ENCODE measurements at places on chromosomes 16 and 17.

DNA sequence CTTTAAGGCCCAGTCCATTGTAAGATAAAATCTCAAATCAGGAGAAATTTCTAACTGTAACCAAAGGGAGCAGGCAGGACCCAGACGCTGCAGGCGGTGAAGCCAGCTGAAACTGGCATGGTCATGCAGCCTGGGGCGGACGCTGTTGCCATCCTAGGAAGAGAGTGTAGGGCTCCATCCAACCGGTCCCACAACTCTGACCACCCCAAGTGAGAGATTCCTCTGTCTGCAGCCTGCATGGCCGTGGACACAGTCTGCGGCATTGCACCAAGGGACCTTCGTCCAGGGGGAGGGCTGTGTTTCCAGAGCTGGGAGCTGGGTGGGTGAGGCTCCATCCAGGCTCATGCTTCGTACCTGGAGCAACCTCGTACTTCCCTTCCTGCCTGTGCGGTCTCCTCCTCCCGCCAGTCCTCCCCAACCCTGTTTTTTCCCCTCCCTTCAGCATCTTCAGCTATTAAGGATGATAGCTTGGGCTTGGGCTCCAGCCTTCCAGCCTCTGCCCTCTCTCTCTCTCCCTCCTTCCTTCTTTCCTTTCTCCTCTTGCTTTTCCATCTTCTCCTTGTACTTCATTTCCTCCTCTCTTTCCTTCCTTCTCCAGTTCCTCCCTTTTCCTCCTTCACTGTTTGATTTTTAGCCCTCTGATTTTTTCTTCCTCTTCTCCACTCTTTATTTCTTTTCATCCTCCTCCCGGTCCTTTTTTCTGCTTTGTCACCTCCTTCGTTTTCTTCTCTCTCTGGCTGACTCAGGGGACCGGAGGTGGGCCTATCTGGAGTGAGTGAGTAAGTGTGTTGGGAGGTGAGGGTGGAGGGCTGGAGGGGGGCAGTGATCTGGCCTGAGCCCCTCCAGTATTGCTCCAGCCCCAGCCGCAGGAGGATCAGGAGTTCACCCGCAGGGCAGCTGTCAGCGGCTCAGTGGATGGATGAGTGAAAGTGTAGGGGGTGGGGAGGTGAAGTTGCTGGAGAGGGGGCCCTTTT lies 17.0 kb upstream of the LHX1 start:
- DNase-seq, result no peak

DNA sequence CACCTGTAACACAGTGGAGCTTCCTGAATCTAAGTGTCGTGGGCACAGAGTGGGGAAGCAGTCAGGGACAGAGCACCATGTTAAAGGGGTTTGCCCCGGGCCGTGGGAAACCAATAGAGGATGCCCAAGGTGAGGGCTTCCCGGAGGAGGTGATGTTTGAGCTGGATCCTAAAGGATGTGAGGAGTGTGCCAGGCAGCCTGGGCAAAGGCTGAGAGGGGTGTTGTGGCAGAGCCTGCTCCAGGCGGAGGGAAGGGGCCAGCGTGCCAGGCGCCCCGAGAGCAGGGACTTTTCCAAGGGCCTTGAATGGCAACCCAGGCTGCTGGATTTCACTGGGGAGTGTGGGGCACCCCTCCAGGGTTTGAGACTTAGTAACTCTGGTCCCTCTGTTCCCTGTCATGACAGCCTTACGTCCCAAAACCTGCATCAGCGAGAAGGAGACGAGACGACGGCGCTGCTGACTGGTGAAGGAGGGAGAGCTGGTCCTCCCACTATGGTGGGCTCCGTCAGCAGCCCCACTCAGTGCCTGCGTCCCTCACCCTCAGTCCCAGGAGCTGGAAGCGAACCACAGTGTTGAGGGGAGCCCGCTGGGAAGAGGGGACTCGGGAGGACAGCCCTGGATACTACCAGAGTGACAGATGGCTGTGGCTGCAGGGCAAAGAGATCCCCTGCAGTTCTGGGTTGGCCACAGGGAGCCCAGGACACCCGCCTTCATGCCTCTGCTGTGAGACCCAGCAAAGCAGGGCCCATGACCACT lies 228.4 kb downstream of the KATNIP start:
- no peak for DNase-seq

GRCh38 chr16:84922351-84923120 lies 88.8 kb downstream of the ZDHHC7 start:
- DNase-seq, result no peak

GRCh38 chr17:12178644-12179330 lies 158.1 kb downstream of the MAP2K4 start:
- no peak for DNase-seq

- DNase-seq, result no peak
These were observed 276.2 kb upstream of the CCL2 start for GRCh38 chr17:33978889-33979288.

DNA sequence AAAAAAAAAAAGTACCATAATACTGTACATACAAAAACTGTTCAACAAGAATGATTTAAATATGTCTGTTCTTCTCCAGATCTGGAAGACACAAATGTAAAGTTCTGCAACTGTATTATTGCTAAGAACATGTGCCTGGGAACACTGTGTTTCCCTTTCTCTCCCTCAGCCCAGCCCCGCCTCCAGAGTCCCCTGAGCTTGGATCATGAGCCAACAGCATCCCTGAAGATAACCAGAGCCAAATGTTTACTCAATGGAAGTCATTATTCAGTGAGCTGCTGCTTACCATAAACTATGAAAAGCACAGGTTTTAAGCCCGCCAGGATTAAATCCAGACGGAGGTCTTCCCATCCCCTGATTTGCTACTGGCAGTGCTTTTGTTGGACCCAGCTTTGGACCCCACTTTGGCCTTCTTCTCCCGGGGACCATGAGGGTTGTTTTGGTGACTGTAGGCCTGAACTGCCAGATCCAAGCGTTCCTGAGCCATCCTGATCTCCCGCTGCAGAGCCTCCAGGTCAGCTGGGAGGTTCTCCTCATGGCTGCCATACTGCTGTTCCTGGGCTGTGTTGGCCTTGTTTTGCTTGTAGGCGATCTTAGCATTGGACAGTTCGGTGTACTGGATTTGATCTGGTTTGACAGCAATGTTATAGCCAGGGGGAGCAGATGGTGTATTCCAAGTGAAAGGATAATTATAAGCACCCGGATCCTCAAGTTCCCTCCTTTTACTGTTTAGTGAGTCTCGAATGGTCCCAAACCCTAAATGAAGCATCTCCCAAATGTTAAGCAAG lies 25.6 kb downstream of the GJC1 start:
- no peak for DNase-seq

DNA sequence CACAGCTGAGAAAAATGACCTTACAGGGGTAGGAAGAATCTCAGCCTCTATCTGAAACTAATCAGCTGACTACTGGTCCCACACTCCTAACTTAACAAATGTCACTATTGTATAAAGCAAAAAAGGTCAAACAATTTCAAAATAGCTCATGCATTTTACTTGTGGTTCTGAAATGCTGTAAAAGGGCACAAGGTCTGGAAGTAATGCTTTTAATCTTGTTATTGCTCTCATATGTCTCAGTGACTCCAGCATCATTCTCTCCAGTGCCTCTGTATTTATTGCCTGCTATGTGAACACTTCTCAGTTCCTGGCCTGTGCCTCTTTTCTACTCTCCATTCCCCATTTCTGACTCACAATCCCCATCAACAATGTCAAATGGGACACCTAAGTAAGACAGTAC lies 937.7 kb downstream of the CDH11 start:
- DNase-seq, result no peak

DNA sequence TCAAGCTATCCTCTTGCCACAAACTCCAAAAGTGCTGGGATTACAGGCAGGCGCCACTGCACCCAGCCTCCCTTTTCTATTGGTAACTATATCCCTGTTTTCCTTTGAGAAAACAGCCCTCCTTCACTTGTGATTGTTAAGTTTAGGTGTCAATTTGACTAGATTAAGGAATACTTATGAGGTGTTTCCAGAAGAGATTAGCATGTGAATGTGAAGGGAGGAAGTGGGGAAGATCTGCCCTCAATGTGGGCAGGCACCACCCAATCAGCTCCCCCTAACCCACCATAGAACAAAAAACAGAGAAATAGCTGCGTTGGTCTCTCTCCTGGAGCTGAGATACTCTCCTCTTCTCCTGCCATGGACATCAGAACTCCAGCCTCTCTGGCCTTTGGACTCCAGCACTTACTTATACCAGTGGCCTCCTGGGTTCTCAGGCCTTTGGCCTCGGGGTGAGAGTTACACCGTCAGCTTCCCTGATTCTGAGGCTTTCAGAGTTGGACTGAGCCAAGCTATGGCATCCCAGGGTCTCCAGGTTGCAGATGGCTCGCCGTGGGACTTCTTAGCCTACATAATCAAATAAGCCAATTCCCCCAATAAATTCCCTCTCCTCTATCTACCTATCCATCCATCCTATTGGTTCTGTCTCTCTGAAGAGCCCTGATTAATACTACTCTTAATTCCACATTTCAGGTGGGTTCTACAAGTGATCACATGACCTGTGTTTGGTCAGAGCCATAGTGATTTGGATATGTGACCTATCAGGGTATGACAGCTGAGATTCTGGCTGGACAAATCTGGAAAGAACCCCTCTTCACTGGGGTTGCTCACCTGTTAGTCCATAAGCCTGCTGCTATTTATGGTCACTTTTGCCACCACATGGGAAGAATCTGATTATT lies 12.0 kb upstream of the STAT3 start:
- no peak for DNase-seq

DNA sequence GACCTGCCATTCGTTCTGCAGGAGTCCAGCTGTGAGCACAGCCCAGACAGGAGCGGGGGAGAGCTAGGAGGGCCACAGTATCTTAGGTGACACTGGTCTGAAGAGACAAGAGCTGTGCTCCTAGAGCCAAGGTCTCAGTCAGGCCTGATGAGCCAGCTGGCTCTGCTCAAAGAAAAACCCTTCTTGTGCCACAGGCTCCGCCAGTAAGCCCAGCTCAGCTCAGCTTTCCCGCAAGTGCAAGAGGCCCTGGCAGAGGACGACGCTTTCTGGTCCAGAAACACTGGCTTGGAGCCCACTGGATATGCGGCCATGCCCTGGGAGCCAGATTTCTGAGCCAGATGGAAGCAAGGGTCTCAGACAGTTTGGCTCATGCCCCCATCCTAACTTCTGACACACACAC lies 23.9 kb downstream of the PEMT start:
- no peak for DNase-seq

DNA sequence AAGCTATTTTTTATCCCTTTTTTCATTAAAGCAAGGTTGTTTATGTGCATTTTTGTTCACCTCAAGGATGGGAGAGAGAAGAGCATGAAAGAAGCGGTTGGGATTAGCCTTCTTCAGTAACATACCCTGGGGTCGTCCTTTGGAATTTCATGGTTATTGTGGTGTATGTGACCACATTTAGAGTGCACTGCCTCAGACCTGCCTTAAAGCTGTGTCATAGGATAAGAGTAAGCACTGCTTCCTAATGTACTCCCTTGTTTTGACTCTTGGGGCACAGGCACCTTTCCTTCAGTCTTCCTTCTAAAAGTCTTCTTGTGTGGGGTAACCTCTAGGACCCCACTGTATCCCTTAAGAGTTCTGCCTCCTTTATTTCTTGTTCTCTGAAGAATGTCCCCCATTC lies 28.9 kb downstream of the TNRC6A start:
- no peak for DNase-seq

DNA sequence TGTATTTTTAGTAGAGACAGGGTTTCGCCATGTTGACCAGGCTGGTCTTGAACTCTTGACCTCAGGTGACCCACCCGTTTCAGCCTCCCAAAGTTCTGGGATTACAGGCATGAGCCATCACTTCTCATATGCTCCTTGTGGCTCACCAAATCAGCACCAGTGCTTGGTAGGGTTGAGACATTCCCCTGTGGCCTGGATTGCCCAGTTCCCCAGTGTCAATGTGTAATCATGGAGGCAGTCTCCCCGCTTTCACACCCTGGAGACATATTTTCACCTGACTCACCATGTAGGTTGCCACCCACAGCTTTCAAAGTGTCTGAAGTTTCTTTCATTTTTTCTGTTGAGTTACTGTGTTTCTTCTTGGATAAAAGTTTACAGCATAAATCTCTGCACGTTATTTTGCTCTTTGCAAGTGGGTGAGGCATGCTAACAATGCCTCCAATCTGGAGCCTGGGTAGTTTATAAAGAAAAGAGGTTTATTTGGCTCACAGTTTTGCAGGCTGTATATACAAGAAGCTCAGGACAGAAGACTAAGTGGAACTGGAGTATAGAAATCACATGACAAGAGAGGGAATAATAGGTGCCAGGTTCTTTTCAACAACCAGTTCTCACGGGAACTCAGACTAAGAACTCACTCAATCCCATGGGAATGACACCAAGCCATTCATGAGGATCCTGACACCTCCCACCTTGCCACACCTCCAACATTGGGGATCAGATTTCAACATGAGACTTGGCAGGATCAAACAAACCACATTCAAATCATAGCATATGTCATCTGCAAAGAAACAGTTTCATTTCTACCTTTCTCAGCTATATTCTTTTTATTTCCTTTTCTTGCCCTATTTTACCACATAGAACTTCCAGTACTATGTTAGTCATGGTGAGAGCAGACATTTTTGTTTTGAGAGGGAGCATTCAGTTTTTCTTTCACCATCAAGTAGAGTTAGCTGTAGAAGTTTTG lies 113.2 kb downstream of the PHKB start:
- peak; percentile 35 for DNase-seq

DNA sequence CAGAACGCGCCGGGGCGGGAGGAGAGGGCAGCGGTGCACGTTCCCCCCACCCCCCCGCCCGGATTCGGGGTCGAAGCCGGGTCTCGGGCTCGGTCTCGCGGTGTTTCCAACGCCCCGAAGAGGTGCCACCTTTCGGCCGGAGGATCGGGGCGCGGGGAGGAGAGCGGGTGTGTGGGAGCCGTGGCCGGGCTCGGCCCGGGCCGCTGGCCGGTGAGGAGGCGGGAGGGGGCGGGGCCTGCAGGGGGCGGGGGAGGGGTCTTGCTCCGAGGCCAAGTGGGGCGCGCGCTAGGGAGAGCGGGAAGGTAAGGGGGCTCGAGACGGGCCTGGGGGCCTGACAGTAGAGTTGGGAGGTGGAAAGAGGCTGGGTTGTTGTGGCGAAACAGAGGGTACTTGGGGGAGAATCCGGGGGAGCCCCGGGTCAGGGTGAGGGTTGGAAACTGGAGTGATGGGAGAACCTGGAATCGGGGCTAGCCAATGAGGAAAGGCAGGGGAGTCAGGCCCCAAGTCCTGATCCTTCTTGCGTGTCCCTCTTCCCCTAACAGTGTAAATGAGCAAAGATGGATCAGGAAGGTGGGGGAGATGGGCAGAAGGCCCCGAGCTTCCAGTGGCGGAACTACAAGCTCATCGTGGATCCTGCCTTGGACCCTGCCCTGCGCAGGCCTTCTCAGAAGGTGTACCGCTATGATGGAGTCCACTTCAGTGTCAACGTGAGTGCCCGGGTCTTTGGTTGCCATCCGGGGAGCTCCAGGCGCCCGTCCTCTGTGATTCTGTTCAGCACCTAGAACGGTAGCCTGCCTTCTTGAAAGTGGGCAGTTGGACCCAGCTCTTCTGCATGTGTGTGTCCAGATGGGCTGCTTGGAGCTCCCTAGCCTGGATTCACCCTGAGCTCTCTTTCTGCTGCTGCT lies 873 bp downstream of the SETD1A start:
- DNase-seq, result no peak

- DNase-seq, result no peak
These were observed 14.7 kb downstream of the PEMT start for GRCh38 chr17:17576772-17577234.

DNA sequence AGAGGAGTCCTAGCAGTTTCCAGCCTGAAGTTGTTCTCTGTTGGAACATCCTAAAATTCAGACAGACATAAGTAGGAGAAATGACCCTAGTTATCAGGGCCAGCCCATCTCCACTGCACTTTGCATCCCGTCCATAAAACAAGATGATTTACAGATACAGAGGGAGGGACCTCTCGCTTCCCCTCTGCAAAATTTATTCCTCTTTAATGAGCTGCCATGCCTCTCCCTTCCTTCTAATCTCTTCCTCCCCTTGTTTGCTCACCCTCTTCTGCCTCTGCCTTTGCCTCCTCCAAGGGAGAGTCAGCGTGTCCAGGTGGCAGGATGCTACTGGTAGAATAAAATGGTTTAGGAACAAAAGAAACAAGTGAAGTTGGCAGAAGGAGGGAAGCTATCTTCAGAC lies 351.3 kb downstream of the SOX9 start:
- DNase-seq, result no peak
